ENCODE measurements at places on chromosomes 4 and X.

DNA sequence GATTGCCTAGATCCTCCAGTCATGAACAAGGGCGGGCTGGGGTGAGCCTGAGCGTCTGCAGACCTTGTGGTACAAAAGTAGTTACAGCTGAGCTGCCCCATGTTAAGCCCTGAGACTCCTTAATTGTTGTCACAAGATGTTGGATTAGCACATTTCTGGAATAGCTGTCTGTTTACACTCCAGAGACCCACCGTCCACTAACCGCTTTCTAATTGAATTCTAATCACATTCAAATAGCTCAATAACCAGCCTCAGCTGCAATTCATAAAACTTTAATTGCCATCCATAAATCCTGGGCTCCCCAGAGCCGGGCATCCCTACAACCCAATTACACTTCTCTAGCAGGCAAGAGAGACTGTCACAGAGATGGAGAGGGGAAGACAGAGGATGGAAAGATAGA is 1.6 kb upstream of the GSX2 start:
- no peak for DNase-seq

DNA sequence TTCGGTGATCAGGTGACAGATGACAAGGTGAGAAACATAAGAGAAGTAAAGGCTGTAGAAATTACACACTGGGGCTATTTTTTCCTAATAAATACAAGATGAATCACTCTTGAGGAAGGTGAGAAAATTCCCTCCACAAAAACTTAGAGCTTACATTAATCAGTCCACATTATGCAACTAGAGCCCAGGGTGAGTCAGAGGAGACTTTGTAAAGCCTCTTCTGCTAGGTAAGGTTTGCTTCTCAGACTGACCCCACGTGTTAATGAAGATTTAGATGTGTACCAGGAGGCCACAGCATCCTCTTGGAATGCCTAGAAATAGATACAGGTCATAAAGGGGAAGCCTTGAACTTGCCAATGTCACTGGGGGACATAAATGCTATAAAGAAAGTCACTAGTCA is 396.0 kb upstream of the SMIM31 start:
- DNase-seq, result no peak

DNA sequence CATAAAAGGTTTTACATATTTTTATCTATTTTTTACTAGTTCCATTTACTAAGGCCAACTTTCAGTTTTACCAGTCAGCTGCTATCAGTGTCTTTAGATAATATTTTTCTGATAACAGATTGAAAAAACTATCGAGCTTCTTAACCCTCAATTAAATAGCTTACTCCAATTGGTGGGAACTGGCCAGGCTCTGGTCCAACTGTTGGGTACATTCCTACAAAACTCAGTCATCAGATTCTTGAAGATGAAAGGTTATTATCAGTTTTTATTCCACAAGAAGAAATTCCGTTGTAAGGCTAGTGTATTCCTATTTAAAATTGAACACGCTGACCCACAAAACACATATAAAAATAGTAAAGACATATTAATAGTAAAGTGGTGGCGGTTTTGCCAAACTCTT is 346.2 kb downstream of the MAPK10 start:
- no peak for DNase-seq

DNA sequence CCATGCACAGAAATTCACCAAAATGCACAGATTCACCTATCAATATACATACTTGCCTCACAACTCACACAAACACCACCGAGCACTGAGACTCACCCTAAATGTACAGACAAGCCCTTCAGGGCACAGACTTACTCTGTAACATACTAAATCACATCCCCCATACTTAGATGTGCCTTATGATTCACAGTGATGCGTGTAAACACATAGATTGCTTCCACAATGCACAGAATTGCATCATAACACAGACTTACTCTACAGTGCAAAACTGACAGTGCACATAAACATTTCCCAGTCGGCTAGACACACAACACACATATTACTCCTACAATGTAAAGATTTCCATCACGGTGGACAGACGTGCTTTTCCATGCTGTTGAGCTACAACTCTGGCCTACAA is 6.2 kb downstream of the LINC00632 start:
- DNase-seq, result no peak

DNA sequence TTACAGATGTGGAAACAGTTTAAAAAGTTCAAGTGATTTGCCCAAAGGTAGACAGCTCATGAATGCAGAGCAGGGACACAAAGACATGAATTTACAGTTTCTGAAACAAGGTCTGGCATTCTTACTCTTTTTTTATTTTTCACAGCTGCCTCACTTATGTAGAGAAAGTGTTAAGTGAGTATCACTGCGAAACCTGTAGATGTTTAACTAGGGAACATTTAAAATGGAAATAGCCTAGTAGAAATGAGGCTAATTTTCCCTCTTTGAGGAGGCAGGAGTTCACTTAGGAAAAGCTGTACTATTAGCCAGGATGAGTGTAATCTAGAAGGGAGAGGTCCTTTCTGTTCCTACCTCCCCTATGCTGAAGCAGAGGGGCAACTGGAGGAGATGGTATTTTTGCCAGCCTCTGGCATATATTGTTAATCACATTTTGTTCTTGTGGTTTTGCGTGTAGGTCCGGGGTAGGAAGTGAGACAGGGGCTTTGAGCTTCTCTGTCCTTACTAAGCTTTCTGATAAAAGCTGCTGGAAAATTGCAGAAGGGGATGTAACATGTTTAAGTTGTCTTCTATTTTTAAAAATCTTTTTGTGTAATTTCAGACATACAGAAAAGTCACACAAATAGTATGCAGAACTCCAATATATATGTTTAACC is 492.8 kb upstream of the NR3C2 start:
- DNase-seq, result no peak

- DNase-seq, result no peak
Measured at GRCh38 chrX:9737363-9737762, 28.3 kb downstream of the GPR143 start.
